Psoas muscle (tissue), 8 donors: ENCODE measurements at places on chromosomes 4 and X.
A peak's percentile ranks its signal among the peaks of the same experiment; 100 is the strongest.

- no peak for DNase-seq
These were observed at the start of gene EPGN for GRCh38 chr4:74308215-74308614. TSS of gene EPGN (plus strand) at chr4:74308470. CDS start at chr4:74308534, 64 bp downstream.

DNA sequence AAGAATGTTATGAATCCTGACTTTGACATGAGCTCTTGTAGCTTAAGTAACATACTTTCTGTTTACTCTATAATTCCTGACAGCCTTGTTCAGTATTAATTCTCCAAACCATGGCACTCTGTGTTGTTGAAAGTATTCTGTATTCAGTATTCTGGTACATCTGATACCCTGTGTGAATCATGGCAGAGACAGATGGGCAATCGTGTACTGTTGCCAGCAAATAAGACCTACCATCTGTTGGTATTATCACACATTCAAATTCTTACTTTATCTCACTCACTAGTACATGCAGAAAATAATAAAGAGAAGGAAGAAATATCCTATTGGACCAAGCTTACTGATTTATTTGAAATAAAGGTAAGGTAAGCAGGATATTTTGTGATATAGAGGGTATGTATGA, 7.9 kb downstream of the MBTPS2 start:
- DNase-seq = no peak

DNA sequence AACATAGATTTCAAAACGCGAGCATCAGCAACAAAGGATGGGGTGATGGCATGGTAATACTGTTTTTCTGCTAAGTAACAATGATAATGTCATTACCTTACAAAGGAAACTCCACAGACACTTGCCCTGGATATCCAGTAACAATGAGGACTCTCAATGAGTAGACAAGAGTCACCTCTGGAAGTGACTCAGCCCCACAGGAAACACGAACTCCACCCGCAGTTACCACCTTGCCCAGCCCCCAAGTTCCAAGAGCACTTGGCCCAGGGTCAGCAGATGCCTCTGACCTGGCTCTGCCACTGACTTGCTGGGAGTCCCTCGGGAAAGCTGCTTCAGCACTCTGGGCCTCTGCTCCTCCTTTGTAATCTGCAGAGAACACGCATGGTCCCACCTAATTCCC, 110.3 kb upstream of the MAP3K15 start:
- no peak for DNase-seq

DNA sequence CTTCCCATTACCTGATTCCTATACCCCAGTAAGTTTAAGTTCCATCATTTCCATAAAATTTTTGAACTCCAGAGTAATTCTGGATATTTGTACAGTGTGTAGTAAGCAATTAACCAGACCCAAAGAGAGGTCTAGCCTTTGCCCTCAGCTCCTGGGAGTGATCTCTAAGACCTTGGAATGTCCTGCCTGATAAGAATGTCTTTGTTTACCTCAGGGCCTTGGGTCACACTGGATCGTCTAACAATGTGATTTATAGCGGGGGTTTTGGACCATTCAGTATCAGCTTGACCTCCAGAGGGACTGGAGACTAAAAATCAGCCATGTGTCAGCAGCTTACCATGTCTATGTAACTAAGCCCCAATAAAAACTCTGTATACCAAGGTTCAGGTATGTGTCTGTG, 330.9 kb upstream of the PPP1R2C start:
- no peak for DNase-seq

- no peak for DNase-seq
These were observed 8.7 kb downstream of the MAB21L2 start for GRCh38 chr4:150590631-150591030.

GRCh38 chr4:106080376-106080775, 185.1 kb downstream of the NPNT start:
- DNase-seq = no peak

DNA sequence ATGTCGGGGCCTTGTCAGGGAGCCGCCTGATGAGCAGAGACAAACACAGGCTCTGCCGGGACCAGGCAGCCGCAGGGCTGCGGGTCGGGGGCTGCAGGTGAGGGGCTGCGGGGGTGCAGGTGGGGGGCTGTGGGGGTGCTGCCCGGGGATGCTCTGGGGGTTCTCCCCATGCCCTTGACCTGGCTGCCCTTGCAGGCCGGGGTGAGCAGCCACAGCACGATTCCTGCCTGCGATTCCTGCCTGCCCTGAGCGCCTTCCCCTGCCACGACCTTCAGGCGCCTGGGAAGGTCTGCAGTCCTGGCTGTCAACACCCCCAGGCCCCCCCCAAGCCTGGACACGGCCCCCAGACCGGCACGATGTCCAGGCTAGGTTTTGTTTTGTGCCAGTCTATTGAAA, 106.3 kb downstream of the FAM53A start:
- peak; percentile 34 for DNase-seq

GRCh38 chr4:173498023-173498422, 32.0 kb downstream of the HAND2 start:
- DNase-seq = no peak

GRCh38 chr4:58734030-58734674, 1624.0 kb upstream of the IGFBP7 start:
- no peak for DNase-seq

DNA sequence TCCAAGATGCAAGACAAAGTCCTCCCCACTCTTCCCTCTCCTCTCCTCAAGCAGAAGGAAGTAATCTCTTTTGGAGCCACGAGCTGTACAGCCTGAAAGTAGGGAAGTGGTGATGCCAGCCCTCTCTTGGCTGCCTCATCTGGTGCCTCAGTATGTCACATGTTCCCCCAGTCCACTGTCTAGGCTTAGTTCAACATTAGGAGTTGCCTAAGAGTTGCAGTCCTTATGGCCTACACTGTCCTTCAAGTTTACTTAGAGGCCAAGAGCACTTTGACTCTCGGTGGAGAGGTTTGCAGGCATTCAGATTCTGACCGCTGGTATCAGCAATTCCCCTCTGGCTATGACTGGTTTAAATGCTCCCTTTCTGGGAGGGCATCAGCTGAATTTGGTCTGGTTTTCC, 735.6 kb downstream of the GLUD2 start:
- DNase-seq = no peak

GRCh38 chrX:77731821-77732419, 54.1 kb downstream of the ATRX start:
- no peak for DNase-seq

DNA sequence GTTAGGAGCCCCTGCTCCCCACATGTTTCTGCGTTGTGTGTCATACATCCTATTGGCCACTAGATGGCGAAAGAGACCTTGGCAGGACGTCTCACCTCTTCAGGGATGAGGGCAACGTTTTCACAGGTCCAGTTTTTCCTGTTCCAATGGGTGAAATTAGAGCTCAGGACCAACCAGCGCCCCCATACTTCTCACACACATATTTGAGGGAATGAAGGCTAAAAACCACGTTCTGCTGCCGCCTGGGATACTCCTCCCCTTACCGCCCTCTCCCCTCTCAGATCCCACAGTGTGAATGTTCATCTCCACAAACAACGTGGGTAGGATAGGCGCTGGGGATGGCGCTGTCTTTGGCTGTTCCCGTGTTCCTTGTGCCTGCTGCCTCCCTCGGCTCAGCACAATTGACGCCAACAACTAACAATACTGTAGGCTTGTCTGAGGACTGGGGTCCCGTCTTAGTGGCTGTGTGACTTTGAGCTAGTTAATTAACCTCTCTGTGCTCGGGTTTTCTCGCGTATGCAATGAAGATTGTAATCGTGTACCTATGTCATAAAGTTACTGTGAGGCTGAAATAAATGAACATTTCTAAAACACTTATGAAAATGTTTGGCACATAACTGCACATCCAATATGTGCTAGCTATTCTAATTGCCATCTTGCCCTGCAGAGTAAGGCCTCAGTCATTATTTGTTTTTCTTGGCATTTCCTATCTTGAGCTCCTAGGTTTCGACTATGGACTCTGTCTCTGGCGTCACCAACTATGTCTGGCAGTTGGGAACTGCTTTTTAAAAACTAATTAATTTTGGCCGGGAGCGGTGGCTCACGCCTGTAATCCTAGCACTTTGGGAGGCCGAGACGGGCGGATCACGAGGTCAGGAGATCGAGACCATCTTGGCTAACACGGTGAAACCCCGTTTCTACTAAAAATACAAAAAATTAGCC, 181.3 kb upstream of the STK26 start:
- no peak for DNase-seq

DNA sequence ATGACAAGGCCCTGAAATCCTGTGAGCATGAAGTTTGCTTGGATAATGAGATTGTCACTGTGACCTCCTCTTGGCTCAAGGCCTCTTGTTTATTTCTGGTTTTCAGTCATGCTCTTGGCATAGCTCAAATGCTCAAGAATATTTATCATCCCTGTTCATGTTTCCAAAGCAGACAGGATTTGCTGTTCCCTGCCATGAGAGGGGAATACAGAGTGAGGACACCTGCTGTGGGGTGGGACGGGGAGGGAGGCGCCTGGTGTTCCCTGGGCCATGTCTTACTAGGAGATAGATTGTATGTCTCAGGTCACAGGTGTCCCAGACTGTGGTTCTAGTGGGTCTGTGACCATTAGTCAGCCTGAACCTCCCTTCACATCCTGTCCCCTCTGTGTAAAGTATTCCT, 34.9 kb upstream of the SH3RF1 start:
- DNase-seq = peak; percentile 48

GRCh38 chr4:161573836-161574235, 590.0 kb downstream of the FSTL5 start:
- no peak for DNase-seq

DNA sequence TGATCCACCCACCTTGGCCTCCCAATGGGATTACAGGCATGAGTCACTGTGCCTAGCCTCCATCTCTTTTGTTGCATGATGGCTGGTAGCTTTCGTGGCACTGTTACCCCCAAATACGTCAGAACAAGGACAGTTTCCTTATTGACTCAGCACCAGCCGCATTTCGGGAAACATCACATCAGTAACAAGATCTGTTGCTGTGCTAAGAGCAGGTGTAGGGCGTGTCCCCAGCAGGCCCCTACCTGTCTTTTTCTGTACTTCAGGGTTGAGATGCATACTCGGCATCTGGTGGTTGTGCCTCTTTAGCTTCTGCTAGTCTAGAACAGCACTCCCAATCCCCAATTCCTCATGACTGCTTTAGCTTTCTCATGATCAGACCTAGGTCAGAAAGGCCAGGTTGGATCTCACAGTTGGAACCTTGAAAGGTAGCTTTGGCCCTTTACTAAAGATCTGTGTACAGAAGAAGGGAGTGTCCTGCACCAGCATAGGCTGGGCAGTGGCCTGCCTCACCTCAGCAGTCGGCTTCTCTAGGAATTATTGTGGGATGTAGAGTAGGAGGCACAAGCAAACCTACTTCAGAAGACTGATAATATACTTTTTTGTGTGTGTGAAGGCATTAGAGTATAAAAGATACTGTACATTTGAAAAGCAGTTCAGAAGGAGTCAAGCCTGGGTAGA, 36.8 kb downstream of the NSD2 start:
- DNase-seq = no peak

- DNase-seq = no peak
These were observed 9.3 kb downstream of the PAPSS1 start for GRCh38 chr4:107710493-107711459.

DNA sequence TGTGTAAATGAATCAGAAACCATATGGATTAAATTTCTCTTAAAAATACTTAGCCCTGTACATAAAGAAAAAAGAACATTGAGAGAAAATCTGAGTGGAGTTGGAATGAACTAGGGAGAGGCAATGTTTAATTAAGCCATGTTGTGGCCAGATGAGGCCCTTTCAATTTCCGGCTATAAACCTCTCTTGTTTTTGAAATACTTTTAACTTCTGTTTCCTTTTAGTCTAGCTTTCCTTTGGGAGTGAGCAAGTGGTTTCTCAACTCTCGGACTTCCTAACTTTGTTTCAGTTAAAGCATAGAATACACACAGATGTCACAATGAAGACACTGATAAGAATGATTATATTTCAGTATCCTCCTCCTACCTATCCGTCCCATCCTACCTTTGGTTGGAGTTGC, 197.2 kb downstream of the ARHGAP24 start:
- no peak for DNase-seq

DNA sequence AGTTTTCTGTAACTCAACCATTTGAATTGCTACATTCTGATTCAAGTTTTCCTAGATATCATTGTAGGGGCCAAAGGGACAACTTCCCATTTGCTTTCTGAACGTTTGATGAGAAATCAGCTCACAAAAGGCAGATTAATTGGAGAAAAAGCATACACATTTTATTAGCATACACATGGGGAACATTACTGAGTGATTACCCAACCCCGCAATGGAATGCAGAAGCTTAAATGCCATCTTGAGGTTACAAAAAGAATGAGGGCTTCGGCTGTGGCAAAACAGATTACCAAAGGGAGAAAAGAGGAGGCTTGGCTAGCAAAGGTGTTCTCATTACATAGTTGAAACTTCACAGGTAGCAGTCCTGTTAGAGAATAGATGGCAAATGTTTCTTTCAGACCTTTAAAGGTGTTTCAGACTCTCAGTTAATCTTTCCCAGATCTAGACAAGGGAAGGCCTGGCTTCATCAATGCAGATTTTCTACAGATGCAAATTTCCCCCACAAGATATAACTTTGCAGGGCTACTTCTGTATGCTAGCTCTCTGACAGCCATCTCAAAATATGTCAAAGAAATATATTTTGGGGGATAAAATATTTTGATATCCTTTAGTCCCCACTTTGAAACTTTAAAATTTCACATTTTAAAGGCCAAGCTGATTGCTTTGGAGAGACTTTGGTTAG, 26.5 kb upstream of the HERC6 start:
- DNase-seq = no peak

GRCh38 chrX:140866446-140866845, 135.9 kb upstream of the SPANXB1 start:
- DNase-seq = no peak

DNA sequence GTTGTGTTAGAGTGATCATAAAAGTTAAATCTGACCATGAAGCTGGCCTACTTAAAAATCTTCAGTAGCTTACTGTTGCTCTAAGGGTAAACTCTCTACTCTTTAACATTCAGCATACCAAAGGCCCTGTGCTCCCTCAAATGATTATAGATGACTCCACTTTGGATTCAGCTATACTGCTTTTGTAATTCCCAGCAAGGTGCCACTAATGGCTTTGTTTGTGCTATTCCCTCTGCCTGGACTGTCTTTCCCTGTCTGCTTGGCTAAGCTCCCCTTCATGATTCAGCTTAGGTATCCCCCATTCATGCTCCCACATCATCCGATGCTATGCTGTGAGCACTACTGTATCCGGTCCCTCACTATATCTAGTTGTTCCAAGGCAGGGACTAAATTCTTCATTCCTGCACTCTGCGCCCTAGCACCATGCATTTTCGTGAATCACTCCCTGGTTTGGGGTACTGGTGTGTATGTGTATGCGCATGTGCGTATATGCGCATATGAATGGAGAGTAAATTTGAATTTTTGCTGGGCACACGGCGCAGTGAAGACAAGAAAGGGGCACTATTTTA, 453 bp upstream of the PBDC1 start:
- no peak for DNase-seq

DNA sequence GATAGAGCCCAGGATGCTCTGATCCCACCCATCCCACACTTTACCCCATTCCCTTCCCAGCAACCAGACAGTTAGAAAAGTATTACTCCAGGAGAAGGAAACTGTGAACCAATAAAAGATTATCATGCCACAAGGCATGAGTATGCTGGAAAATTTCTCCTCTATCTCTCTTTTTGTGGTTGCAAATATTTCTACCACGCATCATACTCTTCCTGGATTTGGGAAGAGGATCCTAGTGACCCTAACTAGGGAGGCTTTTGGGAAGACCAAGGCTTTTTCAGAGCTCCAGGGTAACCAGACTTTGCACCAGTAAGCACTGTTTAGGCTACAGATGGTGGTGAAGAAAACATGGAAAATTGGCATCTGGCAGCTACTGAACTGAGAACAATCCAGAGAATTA, 257.6 kb upstream of the CLNK start:
- no peak for DNase-seq
